GM23248 (cell line): ENCODE measurements at places on chromosomes 4 and X. TPM values are rescaled to one million over a fixed set of nuclear protein-coding genes. Genes with fewer than 3 reads are reported as not detected.

GPR50 gene
- total RNA-seq = not detected in 2 replicates

GPM6B gene
- 0.65 TPM in 1 of 2 replicates, not detected in the other for total RNA-seq

TMSB15A gene
- total RNA-seq = 1.0 and 1.4 TPM in 2 replicates

SYNPO2 gene
- total RNA-seq = 4.3 and 5.0 TPM in 2 replicates

TMPRSS11B gene
- not detected in 2 replicates for total RNA-seq

UGT2B15 gene
- total RNA-seq = not detected in 2 replicates

GPRASP1 gene
- 0.38 and 0.54 TPM in 2 replicates for total RNA-seq

CEP135 gene
- 3.2 and 6.6 TPM in 2 replicates for total RNA-seq

RENBP gene
- total RNA-seq = 0.11 TPM in 1 of 2 replicates, not detected in the other

TMEM156 gene
- total RNA-seq = not detected in 2 replicates

SUPT20HL2 gene
- total RNA-seq = not detected in 2 replicates

BRS3 gene
- total RNA-seq = not detected in 2 replicates

MTM1 gene
- 8.0 and 8.9 TPM in 2 replicates for total RNA-seq

PHKA1 gene
- 1.6 and 2.5 TPM in 2 replicates for total RNA-seq

APOO gene
- 7.3 and 8.6 TPM in 2 replicates for total RNA-seq
